Memory B cell (primary cell): ENCODE measurements at places on chromosomes 1 and 21.
A peak's percentile ranks its signal among the peaks of the same experiment; 100 is the strongest.

DNA sequence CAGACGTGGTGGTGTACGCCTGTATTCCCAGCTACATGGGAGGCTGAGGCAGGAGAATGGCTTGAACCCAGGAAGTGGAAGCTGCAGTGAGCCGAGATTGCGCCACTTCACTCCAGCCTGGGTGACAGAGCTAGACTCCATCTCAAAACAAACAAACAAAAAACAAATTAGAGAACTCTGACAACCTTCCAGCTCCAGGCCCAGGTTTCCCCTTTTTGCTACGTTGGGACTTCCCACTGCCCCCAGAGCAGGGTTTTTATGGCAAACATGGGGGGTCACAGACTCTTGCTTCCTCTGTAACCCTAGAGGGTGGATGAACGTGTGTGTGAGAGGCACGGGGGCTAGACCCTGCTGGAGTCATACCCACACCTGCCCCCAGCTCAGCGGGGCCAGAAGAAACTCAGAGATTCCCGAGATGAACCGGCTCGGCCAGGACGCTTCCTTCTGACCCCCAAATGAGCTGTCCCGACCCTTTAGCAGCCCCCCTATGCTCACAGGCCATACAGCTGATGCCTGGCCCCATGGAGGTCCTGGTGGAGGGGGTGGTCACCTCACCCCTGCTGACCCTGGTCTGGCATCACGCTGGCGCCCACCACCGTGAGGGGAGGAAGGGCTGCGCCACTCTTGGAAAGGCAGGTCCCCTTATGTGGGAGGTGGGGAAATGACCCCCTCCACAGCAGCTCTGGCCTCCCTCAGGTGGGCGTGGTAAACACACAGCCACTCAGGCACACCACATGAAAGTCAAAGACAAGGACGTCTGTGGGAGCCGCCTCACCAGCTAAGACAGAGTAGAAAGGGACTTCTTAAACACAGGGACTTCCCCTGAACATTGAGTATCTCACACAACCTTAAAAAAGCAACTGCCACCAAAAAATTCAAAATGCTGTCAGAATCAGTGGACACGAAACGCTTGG lies 7.1 kb downstream of the GPR157 start:
- DNase-seq = peak; percentile 25
- H3K4me1 ChIP-seq = peaks cover 18% of the 10 kb centered on the region
- no peaks in the 10 kb centered on the region for H3K27me3 ChIP-seq
- H3K27ac ChIP-seq = peak overlapping the region; percentile 66
- peaks cover 2% of the 10 kb centered on the region for H3K36me3 ChIP-seq
- H3K4me3 ChIP-seq = peak overlapping the region; percentile 4

- peak; percentile 72 for DNase-seq
- no peaks in the 10 kb centered on the region for H3K36me3 ChIP-seq
- H3K27ac ChIP-seq = no peak overlapping the region
- H3K27me3 ChIP-seq = peaks cover 13% of the 10 kb centered on the region
- H3K4me3 ChIP-seq = no peak overlapping the region
Measured at GRCh38 chr21:41121785-41122415, 46.1 kb upstream of the BACE2 start.

GRCh38 chr1:66920543-66920942 lies 4.1 kb downstream of the DNAI4 start:
- DNase-seq = no peak
- H3K4me1 ChIP-seq = peaks cover 9% of the 10 kb centered on the region
- no peak overlapping the region for H3K4me3 ChIP-seq
- no peaks in the 10 kb centered on the region for H3K27me3 ChIP-seq
- H3K27ac ChIP-seq = no peak overlapping the region
- H3K36me3 ChIP-seq = peaks cover 8% of the 10 kb centered on the region

DNA sequence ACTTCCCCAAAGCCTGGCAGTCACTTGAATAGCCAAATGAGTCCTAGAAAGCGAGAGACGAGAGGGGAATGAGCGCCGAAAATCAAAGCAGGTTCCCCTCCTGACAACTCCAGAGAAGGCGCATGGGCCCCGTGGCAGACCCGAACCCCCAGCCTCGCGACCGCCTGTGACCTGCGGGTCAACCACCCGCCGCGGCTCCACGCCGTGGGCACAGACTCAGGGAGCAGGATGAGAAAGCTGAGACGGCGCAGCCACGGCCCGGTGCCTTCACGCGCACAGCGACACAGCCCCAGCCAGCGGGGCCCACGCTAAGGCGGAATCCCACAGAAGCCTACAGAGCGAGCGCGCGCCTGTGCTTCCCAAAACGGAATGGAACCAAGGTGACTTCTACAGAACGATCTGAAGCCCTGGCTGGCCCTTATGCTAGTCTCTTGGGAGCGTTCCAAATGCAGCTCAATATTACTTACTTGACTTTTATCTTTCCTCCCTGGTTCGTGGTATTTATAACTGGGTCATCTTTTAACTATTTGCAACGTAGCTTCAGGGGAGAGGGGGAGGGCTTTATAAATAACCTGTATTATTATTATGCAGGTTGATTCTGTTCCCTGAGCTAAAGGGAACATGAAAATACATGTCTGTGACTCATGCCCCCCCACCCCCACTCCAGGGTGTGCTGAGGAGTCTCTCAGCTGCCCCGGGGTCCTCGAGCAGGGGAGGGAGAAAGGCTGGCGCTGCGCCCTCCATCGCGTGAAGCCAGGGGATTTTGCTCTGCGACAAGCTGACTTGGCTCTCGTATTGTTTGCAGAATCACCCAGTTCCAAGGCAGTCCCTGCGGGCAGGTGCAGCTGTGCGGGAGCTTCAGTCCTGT lies 1.7 kb downstream of the TSPEAR start:
- DNase-seq = no peak
- no peaks in the 10 kb centered on the region for H3K4me1 ChIP-seq
- no peak overlapping the region for H3K27ac ChIP-seq
- peaks cover 1% of the 10 kb centered on the region for H3K36me3 ChIP-seq
- peaks cover 33% of the 10 kb centered on the region for H3K27me3 ChIP-seq
- H3K4me3 ChIP-seq = no peak overlapping the region

DNA sequence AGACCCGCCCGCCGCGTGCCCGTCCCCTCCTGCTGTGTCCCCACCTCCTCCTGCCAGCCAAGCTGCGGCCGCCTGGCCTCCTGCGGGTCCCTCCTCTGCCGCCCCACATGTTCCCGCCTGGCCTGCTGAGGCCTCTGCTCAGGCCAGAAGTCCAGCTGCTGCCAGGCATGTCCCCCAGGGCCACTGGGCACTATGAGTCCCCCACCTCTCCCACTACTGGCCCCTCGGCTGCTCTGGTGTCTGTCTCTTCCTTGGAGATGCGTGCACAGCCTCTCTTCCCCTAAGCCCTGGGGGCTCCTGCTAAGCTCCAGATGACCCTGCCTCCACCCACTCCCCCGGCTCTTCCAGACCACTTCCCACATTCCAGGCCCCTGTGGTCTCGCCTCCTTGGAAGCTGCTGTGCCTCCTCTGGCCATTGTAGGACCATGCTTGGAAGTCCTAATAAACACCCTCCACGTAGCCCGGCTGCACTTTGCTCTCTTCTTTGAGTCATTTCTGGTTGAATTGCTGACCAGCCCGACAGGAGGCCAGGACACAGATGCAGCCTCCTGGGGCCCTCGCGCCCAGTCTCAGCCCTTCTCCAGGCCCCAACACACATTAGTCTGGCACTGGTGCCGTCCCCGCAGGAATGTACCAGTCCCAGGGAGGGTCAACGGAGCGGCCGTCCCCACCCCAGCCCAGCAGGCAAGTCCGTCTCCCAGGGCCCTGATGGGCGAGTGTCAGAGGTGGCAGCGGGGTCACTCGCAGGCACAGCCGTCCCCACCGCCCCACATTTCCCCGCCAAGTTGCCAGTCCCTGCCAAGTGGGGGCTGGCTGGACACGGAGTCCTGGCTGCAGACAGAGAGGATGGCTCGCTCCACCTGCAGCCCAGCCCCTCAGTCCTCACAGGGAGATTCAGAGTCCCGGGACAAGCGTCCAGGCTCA lies 1.1 kb downstream of the KRTAP10-12 start:
- H3K27me3 ChIP-seq = peaks cover 46% of the 10 kb centered on the region
- DNase-seq = no peak
- peaks cover 3% of the 10 kb centered on the region for H3K4me1 ChIP-seq
- no peak overlapping the region for H3K4me3 ChIP-seq
- no peak overlapping the region for H3K27ac ChIP-seq
- peaks cover 1% of the 10 kb centered on the region for H3K36me3 ChIP-seq

- H3K27me3 ChIP-seq = peaks cover 2% of the 10 kb centered on the region
- H3K4me1 ChIP-seq = peaks cover under 1% of the 10 kb centered on the region
- no peak for DNase-seq
- H3K27ac ChIP-seq = no peak overlapping the region
- H3K36me3 ChIP-seq = no peaks in the 10 kb centered on the region
Measured at GRCh38 chr1:20090641-20091040, 20.6 kb downstream of the PLA2G5 start.

- H3K27ac ChIP-seq = no peak overlapping the region
- DNase-seq = no peak
- H3K4me3 ChIP-seq = no peak overlapping the region
Measured at GRCh38 chr1:190747704-190748103, 270.0 kb upstream of the BRINP3 start.

DNA sequence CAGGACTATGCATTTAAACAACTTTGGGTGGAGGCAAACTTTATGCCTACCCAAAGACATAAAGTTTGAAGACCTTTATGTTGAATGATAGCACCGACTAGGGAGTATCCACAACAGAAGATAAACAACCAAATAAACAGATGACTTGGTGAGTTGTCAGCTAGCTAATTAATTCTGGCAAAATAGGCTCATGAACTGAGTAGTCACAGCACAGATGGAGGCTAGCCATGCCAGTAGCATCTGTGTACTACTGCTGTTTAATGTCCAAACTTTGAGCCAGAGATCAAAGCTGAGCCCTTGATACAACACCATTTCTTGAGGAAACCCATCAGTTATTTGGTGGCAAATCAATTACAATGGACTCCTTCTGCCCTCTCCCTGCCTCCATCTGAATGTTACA lies 40.3 kb upstream of the CCDC190 start:
- H3K27me3 ChIP-seq = peaks cover 1% of the 10 kb centered on the region
- H3K27ac ChIP-seq = no peak overlapping the region
- H3K4me3 ChIP-seq = no peak overlapping the region
- DNase-seq = no peak
- H3K36me3 ChIP-seq = no peaks in the 10 kb centered on the region

GRCh38 chr1:5646486-5647149 lies 345.6 kb downstream of the NPHP4 start:
- peaks cover 3% of the 10 kb centered on the region for H3K36me3 ChIP-seq
- DNase-seq = no peak
- no peaks in the 10 kb centered on the region for H3K4me1 ChIP-seq
- no peak overlapping the region for H3K4me3 ChIP-seq

- peak overlapping the region; percentile 99 for H3K4me3 ChIP-seq
- peaks cover 35% of the 10 kb centered on the region for H3K4me1 ChIP-seq
- peaks cover 5% of the 10 kb centered on the region for H3K36me3 ChIP-seq
- no peak for DNase-seq
- H3K27ac ChIP-seq = peak overlapping the region; percentile 99
- H3K27me3 ChIP-seq = no peaks in the 10 kb centered on the region
Measured at GRCh38 chr1:113928187-113928930, 765 bp upstream of the HIPK1 start.

DNA sequence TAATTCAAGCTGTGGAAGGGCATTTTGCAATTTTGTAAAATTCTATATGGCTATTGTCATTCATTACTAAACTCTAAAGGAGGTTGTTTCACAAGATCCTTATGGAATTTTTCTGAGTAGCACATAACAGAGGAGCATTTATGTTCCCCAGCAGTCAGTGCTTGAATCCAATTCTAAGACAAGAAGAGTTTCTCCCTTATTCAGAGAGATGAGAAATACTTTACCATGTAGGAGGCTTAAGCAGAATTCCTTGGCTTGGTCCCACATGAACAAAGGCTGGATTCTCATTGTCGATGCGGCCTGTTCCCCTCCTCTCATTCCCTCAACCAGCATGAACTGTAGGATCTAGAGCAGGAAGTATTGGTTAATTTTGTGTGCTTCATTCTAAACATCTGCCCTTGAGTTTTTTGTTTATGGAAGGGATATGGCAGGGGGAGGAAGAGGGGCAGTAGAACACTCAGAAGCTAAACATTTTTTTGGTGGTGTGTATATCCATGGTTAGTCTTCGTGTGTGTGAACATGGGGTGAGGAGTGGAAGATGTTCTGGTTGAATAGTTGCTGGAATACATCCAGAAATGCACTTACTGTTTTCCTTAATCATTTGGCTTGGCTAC lies 74.3 kb downstream of the LAMC1 start:
- peaks cover 2% of the 10 kb centered on the region for H3K27me3 ChIP-seq
- DNase-seq = no peak
- H3K4me3 ChIP-seq = no peak overlapping the region
- H3K27ac ChIP-seq = no peak overlapping the region

GRCh38 chr1:190022709-190023108 lies 455.0 kb downstream of the BRINP3 start:
- no peak overlapping the region for H3K4me3 ChIP-seq
- no peak overlapping the region for H3K27ac ChIP-seq
- H3K4me1 ChIP-seq = no peaks in the 10 kb centered on the region

DNA sequence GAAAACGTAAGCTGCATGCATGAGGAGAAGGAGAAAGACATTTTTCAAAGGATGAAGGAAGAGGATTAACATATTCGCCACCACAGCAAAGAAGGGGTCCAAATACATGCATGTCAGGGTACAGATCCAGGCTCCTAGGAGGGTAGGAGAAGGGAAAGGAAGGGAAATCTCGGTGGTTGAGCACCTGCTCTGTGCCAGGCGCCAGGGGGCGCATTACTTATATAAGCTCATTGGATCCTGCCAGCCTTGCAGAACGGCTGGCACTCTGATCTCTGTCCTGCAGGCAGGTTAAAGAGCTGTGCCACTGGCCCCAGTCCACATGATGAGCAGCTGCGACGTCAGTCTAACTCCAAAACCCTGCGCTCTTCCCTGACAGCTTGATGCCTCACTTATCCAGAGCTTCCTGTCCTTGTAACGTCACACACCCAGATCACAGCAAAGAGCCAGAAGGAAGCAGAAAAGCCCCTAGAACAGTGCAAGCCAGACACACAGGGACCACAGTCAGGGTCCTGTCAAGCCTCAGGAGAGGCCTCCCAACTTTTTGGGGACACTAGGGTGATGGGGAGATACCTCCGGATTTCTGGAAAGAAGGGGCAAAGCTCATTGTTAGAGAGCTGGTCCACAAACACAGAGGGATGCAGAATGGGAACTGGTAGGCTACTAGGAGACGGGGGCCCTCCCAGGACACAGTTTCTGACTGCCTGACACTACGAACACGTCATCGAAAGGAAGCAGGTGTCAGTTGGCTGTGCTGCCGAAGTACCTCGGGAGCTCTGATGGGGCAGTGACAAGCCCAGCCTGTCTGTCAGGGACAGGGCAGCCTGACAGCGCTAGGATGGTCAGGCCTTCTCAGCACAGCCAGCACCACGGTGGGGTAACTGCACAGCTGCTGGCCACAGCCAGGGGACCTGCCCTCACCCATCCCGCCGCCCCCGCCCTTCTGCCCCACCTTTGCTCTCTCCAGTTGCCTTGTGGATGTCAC lies 99.1 kb downstream of the BEND5 start:
- peak overlapping the region; percentile 59 for H3K4me3 ChIP-seq
- peak overlapping the region; percentile 25 for H3K27ac ChIP-seq
- peak; percentile 44 for DNase-seq
- H3K4me1 ChIP-seq = peaks cover 10% of the 10 kb centered on the region
- H3K27me3 ChIP-seq = peaks cover 14% of the 10 kb centered on the region
